AG10803 (cell line): ENCODE measurements at places on chromosomes 5 and 9.

- no peak for DNase-seq
Observed at GRCh38 chr5:151132963-151133362, 24.6 kb downstream of the ANXA6 start.

DNA sequence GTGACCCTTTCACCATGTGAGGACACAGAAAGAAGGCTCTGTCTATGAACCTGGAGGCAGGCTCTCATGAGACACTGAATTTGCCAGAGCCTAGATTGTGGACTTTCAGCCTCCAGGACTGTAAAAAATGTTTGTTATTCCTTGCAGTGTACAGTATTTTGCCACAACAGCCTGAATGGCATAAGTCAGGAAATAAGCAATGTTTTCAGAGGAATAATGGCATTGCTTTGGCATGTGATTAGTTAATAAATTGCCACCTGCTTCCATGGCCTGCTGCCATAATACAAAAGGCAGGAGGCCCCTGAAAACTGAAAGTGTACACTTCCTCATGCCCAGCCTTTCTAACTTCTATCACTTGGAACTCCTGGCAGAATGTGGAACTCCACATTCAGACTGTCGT is 408.1 kb downstream of the GADD45G start:
- no peak for DNase-seq

DNA sequence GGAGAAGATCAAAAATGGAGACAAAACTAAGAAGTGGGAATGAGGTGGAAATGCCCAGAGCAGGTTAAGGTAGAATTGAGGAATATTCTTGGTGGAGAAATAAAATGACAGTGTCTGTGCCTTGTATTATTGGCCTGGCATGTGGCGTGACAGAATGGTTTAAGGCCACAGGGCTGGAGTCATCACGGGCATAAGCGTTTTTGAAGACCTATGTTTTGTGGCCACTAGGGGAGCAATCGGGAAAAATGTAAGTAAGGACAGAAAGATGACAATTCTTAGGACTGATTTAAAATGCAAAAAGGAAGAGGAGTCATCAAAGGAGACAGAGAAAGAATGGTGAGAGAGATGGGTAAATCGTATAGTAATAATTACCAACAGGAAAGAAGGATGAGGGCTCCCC is 72.2 kb upstream of the EPB41L4A start:
- DNase-seq = peak; percentile 2

DNA sequence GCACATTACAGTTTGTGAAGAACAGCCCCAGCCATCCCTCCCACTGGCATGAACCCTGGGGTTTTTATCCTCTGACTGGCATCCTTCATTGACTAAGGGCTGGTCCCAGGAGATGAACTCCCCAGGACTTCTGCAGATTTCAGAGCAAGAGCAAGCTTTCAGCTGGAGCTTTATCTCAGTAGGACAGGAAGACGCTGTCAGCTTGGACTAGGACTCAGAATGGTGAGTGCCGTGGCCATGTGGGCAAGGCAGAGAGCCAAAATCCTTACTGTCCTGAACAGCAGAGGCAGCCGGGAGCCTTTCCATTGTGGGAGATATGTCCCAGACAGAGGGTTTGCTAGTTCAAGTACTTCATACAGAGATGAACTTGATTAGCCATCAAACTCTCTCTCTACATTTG is 3.2 kb upstream of the ACOT12 start:
- DNase-seq = peak; percentile 40

DNA sequence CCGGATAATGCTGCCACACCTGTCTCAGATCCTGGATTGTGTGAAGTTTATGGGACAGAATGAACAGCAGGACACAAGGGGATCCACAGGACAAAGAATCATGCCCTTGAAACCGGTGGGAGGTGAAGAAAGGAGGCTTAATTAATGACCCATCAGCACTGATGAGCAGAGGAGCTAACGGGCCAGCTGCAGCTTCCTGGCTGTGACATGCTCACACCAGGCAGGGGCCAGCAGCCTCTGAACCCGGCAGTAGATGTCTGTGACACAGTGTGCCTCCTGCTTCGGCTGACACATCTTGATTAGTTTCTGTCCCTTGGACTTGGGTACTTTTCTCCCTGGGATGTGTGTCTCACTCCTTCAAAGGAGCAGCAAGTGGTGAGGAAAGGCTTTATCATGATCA is 328.8 kb upstream of the BRINP1 start:
- no peak for DNase-seq

- no peak for DNase-seq
Observed at GRCh38 chr9:29062446-29062845, 1489.2 kb upstream of the C9orf72 start.

DNA sequence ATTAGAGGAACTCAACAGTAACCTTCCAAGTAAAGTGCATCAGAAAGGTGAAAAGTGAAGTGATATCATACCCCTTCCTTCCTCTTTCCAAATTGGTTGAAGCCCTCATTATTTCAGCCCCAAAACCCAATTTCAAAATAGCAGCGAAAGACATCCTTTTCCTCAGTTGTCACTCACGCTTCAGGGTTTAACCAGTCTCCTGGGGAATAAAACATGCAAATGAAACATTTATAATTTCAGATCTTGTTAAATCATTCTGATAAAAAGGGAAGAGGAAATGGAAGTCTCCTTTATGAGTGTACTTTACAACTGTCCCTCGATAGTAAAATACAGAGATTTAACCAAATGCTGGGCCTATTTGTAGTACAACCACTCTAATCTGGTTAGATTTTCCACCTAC is 22.5 kb downstream of the TRPM6 start:
- no peak for DNase-seq

- DNase-seq = peak; percentile 98
Observed at GRCh38 chr5:154753792-154754191, 1.4 kb upstream of the LARP1 start.

DNA sequence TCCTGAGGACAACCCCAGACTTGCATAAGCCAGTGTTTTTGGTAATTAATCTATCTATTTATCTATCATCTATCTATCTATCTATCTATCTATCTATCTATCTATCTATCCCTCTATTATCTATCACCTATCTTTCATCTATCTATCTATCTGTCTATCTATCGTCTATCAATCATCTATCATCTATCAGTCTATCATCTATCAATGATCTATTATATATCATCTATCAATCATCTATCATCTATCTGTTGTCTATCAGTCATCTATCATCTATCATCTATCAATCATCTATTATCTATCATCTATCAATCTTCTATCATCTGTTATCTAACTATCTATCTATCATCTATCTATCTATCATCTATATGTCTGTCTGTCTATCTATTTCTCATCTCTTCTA is 85.5 kb downstream of the PTCH1 start:
- no peak for DNase-seq

GRCh38 chr5:66144834-66145390 is 812 bp downstream of the SREK1 start:
- DNase-seq = peak; percentile 59

GRCh38 chr5:138506370-138507306 is 36.4 kb downstream of the ETF1 start:
- peak; percentile 78 for DNase-seq

- peak; percentile 71 for DNase-seq
Observed at GRCh38 chr5:120463991-120464626, at the start of gene PRR16. PRR16 (plus strand) TSS chr5:120464300.

DNA sequence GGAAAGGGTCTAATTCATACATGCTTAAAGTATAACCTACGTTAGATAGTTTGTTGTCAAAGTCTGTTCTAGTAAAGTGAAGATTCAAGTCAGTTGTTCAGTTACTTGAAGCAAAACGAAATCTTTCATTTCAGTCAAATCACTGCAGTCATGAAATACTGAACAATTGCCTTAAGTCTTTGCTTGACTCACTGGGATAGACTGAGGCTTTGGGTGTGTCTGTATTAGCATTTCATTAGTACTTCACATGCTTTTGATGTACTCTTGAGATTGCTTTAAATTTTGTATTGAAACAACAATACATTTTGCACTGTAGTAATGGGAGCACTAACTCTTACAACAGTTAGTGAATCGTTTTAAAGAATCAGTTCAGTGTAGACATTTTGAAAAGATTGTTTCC is 4.0 kb upstream of the CMYA5 start:
- no peak for DNase-seq

DNA sequence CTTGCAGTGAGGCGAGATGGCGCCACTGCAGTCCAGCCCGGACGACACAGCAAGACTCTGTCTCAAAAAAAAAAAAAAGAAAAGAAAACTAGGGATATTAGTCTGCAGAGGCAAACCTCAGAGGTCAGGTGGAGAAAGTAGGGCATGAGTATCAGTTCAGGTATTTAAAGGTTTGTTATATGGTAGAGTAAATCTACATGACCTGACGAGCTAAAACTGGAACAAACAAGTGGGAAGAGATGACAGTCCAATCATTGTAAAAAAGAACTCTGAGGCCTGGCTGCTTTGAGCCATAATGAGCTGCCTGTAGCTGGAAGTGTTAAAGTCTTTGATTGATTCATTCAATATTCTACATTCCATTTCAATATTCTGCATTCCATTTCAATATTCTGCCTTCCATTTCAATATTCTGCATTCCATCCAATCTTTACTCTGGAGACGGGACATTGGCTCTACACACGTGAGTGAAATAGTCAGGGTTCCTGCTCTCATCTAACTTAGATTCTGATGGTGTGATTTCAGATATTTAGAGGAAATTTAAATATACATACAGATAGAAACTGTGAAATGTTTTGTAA is 28.9 kb upstream of the GRAMD2B start:
- no peak for DNase-seq

GRCh38 chr9:36486329-36486932 is 86.3 kb upstream of the MELK start:
- peak; percentile 17 for DNase-seq

DNA sequence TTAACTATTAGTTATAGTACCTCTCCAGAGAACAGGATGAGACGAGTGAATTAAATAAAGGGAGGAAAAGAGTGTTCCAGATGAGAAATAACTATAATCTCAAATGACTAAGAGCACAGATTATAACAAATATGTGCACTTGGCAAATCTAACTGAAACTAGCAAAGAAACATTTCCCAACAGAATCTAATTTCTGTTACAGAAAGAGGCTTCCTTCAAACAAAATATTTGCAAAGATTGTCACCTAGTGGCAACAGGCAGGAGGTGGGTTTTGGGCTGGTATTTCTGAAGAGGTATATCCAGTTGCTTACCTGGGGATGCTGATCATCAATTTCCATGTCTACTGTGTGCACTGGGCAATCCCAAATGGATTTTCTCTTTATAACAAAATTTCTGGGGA is 5.6 kb upstream of the SPDL1 start:
- DNase-seq = peak; percentile 75

DNA sequence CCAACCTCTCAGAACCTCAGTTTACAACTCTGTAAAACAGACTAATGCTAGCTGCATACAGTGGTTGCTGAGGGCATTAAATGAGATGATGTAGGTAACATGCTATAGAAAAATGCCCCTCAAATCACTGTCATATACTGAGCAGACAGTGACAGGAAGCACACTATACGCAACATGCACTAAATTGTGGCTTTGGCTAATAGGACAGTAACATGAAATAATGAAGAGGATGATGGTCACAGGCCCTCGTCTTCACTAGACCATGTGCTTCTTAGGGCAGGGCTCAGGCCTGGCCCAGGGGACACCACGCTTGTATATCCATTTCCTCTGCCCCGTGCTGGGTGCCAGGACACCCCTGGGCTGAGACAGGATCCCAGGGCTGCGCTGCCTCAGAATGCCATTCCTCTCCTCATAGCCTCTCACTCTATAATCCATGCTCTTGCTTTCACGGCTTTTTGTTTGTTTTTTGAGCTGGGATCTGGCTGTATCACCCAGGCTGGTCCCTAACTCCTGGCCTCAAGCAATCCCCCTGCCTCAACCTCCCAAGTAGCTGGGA is 18.9 kb downstream of the CSF1R start:
- DNase-seq = no peak

GRCh38 chr5:139745132-139745799 is 50.3 kb upstream of the PSD2 start:
- peak; percentile 79 for DNase-seq
